ENCODE measurements at places on chromosomes 1 and 21. TPM values are rescaled to one million over a fixed set of nuclear protein-coding genes. Genes with fewer than 3 reads are reported as not detected.
A peak's percentile ranks its signal among the peaks of the same experiment; 100 is the strongest.

- no peak for DNase-seq
Observed at GRCh38 chr1:171107262-171107940, 16.7 kb downstream of the FMO3 start.

- DNase-seq: peak; percentile 47
Observed at GRCh38 chr1:227895828-227896685, 51.7 kb downstream of the WNT9A start.

GRCh38 chr1:65233782-65234181 lies 75.6 kb upstream of the DNAJC6 start:
- no peak for DNase-seq

GRCh38 chr1:200934676-200935245 lies 40.1 kb downstream of the INAVA start:
- DNase-seq: no peak

DNA sequence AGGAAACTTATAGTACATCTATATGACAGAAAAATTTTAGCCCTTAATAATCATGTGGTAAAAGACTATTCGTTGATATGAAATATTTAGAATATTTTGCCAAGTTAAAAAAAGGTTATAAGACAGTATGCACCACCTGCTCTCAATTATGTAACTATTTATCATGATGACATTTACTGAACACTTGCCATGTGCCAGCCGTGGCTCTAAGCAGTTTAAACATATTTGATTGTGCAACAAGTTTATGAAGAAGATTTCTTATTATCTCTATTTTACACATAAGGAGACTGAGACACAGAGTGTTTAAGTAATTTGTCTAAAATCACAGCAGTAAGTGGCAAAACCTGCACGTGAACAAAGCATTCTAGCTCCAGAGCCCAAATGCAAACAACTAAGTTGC lies 199.3 kb upstream of the JUN start:
- no peak for DNase-seq

- DNase-seq: no peak
Observed at GRCh38 chr1:46545784-46546183, 5.7 kb downstream of the KNCN start.

SH2D1B gene
- total RNA-seq: 1.9 TPM

CA6 gene
- not detected for total RNA-seq

MAP3K21 gene
- total RNA-seq: 9.2 TPM

All from lower lobe of right lung (tissue), 2 donors.